ENCODE measurements at places on chromosomes 5 and 9.

DNA sequence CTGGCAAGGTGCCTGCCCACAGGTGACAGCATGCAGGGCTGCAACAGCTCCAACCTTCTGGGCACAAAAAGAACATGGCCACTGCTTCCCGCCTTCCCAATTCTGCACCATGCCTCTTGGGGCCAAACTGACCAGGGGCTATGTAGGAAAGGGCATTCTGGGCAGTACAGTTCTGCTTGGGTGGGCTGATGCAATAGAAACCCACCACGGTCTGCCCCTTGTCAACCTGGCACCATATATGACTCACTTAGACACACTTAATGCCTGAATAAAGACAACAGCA, 40.2 kb upstream of the FCN1 start:
- H3K36me3 ChIP-seq: no peaks in the 10 kb centered on the region
- DNase-seq: no peak
- H3K4me3 ChIP-seq: no peak overlapping the region
- no peaks in the 10 kb centered on the region for H3K4me1 ChIP-seq
- H3K27me3 ChIP-seq: no peaks in the 10 kb centered on the region

DNA sequence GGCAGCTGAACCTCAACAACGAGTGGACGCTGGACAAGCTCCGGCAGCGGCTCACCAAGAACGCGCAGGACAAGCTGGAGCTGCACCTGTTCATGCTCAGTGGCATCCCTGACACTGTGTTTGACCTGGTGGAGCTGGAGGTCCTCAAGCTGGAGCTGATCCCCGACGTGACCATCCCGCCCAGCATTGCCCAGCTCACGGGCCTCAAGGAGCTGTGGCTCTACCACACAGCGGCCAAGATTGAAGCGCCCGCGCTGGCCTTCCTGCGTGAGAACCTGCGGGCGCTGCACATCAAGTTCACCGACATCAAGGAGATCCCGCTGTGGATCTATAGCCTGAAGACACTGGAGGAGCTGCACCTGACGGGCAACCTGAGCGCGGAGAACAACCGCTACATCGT, 12.4 kb upstream of the PHYHD1 start:
- no peaks in the 10 kb centered on the region for H3K27me3 ChIP-seq
- no peak overlapping the region for H3K27ac ChIP-seq
- H3K36me3 ChIP-seq: no peaks in the 10 kb centered on the region
- H3K4me3 ChIP-seq: no peak overlapping the region

- H3K27me3 ChIP-seq: no peaks in the 10 kb centered on the region
- no peaks in the 10 kb centered on the region for H3K4me1 ChIP-seq
- H3K4me3 ChIP-seq: no peak overlapping the region
- no peak overlapping the region for H3K27ac ChIP-seq
- no peaks in the 10 kb centered on the region for H3K36me3 ChIP-seq
Measured at GRCh38 chr9:87642330-87643106, 83.4 kb upstream of the CTSL start.

DNA sequence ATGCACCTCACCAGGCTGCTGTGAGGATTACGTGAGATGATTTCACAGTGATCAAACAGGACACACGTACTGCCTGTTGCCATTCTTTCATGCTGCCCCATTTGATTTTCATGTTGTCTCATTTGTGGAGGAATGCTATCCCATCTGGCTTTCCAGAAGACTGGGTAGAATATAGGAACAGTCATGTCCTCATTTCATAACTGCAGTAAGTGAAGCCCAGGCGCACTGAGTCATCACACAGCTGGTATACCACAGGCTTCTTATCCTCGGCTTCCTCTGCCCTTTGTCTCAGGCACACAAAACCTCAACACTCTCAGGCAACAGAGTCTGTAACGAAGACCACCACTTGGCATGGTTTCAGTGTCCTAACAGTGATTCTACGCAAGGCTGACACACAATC, 62.3 kb downstream of the LHFPL2 start:
- H3K27me3 ChIP-seq: no peaks in the 10 kb centered on the region
- peaks cover 4% of the 10 kb centered on the region for H3K4me1 ChIP-seq
- H3K27ac ChIP-seq: no peak overlapping the region
- H3K36me3 ChIP-seq: no peaks in the 10 kb centered on the region

GRCh38 chr9:116370556-116370955, 217.0 kb downstream of the PAPPA start:
- no peak overlapping the region for H3K27ac ChIP-seq
- H3K4me1 ChIP-seq: no peaks in the 10 kb centered on the region
- H3K27me3 ChIP-seq: no peaks in the 10 kb centered on the region
- no peak overlapping the region for H3K4me3 ChIP-seq
- DNase-seq: no peak
- no peaks in the 10 kb centered on the region for H3K36me3 ChIP-seq

GRCh38 chr5:78533356-78533755, 115.2 kb downstream of the LHFPL2 start:
- H3K4me3 ChIP-seq: no peak overlapping the region
- no peaks in the 10 kb centered on the region for H3K4me1 ChIP-seq
- no peak for DNase-seq
- no peaks in the 10 kb centered on the region for H3K27me3 ChIP-seq

GRCh38 chr5:54547711-54548250, 30.2 kb downstream of the SNX18 start:
- peaks cover 10% of the 10 kb centered on the region for H3K4me1 ChIP-seq
- H3K36me3 ChIP-seq: no peaks in the 10 kb centered on the region
- no peaks in the 10 kb centered on the region for H3K27me3 ChIP-seq
- peak; percentile 84 for DNase-seq
- H3K4me3 ChIP-seq: no peak overlapping the region

Data from Peyer's patch (tissue), 4 donors.